ENCODE measurements at places on chromosomes 2 and 18. TPM values are rescaled to one million over a fixed set of nuclear protein-coding genes. Genes with fewer than 3 reads are reported as not detected.

The CRYGC gene
- total RNA-seq: not detected

The TCF7L1 gene
- total RNA-seq: 0.17 TPM

The POLE4 gene
- total RNA-seq: 38.3 TPM

The SNORC gene
- total RNA-seq: 0.25 TPM

The AQP12B gene
- not detected for total RNA-seq

The IL36G gene
- total RNA-seq: not detected

The SAG gene
- not detected for total RNA-seq

The MRPL30 gene
- total RNA-seq: 49.6 TPM

The ALLC gene
- not detected for total RNA-seq

The TNP1 gene
- not detected for total RNA-seq

The DSEL gene
- 25.8 TPM for total RNA-seq

The C2orf66 gene
- not detected for total RNA-seq
